ENCODE measurements at places on chromosomes 5 and 9.

GRCh38 chr5:95768731-95769130 is 37.6 kb downstream of the RHOBTB3 start:
- no peak for DNase-seq

DNA sequence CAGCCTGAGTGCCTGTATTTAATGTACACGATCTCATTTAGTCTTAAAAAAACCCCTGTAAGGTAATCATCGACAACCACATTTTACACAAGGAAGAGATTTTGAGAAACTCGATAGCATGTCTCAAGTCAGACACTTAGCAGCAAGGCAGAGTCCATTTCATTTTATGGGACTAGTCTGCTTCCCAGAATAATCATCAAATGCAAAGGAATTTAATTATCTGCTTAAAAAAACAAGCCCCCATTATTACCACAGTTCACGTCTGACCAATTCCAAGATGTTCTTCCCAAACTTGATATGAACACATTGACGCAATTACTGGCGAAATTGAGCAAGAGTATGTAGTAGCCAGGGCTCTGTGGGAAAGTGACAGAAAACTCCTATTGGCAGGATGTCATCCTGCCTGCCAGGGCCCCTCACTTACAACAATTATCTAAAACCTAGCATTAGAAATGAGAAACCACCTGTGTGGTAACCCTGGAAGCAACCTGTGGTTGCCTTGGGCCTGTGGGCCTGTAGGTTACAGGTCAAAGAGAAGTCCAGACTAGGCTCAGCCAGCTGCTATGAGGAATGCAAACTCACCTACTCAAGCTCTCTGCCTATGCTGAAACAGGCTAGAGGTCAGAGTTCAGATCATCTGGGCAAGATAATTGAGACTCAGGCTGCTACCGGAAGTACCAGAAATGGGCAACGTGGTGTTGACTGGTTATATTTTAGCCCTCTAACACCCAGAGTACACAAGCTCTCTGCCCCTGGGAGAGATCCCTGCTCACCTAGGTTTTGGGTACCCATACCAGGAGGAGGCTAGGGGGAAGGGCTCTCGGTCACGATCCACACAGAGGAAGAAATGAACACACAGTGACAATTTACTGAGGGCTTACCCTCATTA is 1.6 kb downstream of the B4GALT1 start:
- no peak for DNase-seq

GRCh38 chr5:42813533-42813932 is 1.8 kb upstream of the SELENOP start:
- DNase-seq: no peak

DNA sequence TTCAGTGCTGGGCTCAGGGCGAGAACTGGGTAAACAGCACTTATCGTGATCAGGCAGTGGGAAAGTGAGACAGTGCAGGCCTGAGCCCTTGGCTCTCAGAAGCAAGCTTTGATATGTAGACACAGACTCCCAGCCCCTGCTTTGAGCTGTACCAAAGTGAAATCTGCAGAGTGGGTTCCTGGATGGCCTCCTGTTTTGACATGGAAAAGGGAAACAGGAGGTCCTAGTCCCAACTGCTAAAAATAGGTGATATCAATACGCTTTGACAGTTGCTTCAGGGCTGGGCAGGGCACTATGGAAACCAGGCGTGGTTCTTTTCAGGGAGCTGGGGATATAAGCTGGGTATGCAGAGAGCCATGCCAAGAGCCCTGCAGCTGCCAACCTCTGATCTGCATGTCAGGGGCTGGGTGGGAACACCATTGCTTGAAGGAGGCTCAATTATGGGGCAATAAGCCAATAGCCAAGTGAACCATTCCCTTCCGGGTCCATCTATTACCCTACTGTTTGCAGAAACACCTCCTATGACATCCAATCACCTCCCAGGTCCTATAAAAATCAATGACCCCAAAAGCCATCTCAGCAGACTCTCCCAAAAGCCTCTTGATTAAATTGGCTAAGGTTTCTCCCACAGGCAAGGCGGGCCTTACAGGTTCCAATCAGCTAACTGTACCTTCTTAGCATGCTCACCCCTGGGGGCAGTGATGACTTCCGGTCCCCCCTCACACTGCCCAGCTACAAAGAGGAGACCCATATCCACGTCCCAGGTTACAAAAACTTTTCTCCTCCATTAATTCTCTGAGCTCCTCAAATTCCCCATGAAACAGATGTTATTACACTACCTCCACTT is 45.8 kb downstream of the EPB41L4B start:
- no peak for DNase-seq

GRCh38 chr9:108478431-108479332 is 377.1 kb downstream of the ACTL7B start:
- DNase-seq: no peak

- no peak for DNase-seq
Observed at GRCh38 chr5:90071066-90071465, 338.5 kb downstream of the CETN3 start.

DNA sequence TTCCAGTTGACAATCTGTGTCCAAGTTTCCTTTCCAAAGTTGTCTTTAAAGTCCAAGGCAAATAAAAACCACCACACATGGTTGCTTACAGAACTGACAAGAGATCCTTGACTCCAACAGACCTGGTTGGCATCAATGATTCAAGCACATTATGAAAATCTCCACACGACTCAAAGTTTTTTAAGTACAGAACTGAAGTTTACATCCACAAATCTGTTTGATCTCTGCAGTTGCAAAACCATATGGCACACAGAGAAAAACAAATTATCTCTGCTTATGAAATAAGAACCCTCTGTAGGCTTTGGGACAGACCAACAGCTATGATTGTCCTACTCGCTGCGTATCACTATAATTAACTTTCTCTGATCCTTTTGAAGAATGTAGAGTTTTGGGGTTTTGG is 60.8 kb downstream of the MLLT3 start:
- DNase-seq: no peak

- no peak for DNase-seq
Observed at GRCh38 chr5:150653145-150653761, 7.8 kb upstream of the MYOZ3 start.
